ENCODE measurements at places on chromosomes 7 and 10.

GRCh38 chr7:116588225-116588624 lies 63.4 kb downstream of the CAV1 start:
- DNase-seq: no peak

- no peak for DNase-seq
Observed at GRCh38 chr10:73501651-73502050, 5.8 kb upstream of the PPP3CB start.

GRCh38 chr7:38398725-38399321 lies 125.4 kb upstream of the TARP start:
- no peak for DNase-seq

DNA sequence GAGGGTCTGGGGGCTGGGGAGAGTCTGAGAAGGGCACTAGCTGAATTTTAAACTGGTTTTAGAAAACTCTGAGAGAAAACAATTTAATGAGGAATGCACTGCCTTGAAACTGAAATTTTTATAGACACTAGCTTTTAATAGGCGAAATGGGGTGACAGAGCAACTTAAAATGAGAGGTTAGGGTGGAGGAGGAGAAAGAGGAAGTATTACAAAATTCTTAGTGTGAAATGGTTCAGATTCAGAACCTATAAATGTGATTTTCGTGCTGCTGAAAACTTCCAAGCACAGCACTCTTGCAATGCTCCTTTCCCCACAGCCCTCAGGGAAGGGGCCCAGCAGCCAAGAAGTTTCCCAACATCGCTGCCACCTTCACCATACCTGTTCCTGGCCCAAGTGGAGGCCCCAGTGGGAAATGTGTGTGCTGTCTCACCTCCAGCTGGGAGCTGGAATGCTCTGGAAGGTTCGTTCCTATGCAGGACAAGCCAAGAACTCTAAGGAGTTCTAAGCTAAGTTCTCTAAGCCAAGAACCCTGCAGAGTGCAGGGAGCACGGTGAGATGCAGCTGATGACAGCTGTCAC lies 60.0 kb downstream of the ATXN7L1 start:
- no peak for DNase-seq

DNA sequence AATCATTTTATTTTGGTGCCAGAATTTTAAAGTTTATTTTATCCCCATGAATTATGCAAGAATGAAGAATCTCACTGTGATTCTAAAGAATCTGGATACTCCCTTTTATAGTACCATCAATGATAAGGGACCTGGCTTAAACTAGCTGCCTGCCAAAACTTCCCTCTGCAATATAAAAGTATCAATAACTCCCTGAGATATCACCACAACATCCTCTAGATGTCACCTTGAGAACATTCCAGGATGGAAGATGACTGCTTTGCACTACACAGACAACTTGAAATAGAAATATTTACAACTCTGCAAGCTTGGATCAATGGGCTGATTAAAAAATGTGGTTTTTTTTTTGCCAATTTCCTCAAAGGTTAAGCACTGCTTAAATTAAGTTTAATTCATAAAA lies 142.1 kb downstream of the SLC25A13 start:
- DNase-seq: no peak

DNA sequence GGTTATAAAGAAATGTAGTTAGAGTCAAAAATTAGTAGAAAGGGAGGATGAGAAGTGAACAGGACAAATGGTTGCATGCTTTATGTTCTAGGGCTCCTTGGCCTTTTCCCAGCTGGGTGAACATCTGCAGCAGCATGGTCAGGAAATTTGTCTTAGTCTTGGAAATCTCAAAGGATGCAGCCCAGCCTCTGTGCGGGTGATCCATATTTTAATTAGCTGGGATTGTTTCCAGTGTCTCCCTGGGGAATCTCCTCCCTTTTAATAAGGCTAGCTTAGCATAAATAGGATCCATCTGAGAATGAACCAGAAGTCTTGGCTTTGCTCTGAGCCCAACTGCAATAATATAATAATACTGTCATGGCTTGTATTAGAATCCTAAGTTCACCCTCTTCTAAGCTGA lies 198.3 kb downstream of the PRKG1 start:
- DNase-seq: no peak

DNA sequence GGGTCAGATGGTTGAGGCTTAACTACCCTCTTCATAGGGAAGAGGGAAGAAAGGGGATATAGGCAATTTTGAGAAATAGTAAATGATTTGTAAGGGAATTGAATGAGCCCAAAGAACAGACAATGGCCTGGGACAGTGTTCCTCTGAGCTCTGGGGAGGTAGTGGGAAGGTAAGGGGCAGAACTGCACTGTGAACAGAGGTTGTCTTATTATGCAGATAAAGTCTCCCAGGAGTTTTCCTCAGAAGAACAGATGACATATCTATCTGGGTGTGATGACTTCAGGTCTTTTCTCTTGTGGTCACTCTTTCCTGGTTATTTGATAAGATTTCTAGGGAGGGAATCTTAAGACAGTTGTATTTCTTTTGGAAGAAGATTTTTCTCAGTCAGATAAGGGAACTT lies 296.1 kb downstream of the ZEB1 start:
- DNase-seq: no peak

DNA sequence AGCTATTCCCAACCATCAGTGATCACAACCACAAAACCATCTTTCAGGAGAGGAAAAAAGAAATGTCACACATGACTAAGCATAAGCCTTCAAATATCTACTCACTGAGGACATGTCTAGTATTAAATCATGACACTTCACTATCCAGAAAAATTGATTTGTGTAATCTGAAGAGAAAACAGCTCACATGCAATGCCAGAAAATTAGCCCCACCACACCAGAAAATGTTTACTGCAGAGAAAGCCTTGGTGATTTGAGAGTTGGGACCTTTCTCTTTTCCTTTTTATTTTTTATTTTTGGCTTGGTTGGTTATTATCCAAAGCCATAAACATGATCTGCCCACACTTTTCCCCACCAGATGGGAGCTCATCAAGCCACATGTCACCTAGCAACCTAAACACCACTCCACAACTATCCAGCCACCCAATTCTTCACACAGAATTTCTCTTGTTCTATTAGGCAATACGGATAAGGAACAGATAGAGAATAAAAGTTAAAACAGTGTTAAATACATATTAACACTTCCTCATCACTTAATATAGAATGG lies 3.1 kb downstream of the PARD3 start:
- no peak for DNase-seq

DNA sequence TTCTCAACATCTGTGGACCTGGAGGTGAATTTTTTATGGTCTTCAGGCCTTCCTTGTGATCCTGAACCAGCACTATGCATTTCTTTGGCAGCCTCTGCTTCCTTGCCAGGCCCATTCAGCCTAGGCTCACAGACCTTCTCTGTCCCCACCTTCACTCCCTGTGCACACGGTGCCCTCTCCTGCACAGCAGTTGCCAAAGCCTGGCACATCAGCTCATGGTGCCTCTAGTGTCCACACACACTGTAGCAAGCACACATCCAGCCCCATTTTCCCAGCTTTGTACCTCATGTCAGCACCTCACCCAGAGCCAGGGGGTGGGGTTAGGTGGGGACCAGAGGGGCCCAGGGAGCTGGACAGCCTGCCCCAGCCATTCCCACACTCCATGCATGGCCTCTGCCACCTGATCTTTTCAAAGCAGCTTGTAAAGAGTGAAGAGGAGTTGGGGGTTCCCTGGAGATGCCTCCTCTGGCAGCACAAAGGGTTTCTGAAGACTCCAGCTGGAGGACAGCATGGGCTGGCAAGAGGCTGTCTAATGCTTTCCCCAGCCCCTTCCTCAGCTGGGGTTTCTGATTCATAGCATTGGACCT lies 57.9 kb upstream of the TMEM72 start:
- DNase-seq: no peak

DNA sequence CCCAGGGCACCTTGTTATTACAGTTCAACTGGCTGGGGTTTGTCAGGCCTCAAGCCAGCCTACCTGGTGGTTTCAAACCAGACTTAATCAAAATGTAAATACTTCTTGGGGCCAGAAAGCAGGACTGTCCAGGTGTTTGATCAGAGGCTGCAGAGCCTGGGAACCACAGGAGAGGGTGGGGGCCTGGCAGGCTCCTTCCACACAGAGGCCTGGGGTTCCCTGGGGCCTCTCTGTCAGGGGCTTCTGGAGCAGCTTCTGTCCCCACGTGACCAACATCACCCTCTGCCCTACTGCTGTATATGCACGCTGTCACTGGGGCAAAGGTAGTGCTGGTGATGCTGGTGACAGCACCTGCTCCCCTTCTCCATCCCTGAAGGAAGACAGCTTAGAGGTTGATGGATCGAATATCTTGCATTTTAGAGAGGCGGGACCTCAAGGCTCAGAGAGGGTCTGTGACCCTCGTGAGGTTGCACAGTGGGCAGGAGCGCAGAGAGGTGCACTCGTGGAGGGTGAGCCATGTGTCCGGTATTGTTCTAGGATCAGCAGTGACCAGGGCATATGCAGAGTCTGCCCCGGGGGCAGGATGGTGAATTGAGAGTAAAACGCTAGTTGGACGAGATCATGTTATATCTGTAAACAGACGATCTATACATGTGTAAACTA lies 95.4 kb downstream of the GRK5 start:
- no peak for DNase-seq

DNA sequence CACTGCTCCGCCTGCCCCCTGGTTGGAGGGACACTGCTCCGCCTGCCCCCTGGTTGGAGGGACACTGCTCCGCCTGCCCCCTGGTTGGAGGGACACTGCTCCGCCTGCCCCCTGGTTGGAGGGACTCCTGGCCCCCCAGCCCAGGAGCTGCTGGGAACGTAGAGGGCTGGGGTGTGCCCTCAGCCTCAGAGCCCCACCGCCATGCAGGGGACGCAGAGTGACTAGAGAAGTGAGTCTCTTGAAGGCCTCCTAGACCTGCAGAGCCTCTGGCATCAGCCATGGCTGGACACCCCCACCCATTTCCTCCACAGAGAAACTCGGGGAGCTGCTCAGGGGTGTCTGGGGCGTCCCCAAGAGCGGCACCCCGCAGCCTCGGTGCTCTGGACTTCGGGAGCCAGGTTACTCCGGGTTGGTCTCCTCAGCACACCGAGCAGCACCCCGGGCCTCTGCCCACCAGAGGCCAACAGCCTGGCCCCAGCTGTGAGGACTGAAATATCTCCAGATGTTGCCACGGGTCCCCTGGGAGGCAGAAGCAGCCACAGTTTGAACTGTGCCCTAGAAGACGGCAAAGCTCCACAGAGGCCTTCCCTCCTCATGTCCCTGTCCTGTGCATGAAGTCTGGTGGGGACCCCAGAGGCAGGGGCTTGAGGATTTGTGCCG lies 191.9 kb downstream of the ELFN1 start:
- no peak for DNase-seq

DNA sequence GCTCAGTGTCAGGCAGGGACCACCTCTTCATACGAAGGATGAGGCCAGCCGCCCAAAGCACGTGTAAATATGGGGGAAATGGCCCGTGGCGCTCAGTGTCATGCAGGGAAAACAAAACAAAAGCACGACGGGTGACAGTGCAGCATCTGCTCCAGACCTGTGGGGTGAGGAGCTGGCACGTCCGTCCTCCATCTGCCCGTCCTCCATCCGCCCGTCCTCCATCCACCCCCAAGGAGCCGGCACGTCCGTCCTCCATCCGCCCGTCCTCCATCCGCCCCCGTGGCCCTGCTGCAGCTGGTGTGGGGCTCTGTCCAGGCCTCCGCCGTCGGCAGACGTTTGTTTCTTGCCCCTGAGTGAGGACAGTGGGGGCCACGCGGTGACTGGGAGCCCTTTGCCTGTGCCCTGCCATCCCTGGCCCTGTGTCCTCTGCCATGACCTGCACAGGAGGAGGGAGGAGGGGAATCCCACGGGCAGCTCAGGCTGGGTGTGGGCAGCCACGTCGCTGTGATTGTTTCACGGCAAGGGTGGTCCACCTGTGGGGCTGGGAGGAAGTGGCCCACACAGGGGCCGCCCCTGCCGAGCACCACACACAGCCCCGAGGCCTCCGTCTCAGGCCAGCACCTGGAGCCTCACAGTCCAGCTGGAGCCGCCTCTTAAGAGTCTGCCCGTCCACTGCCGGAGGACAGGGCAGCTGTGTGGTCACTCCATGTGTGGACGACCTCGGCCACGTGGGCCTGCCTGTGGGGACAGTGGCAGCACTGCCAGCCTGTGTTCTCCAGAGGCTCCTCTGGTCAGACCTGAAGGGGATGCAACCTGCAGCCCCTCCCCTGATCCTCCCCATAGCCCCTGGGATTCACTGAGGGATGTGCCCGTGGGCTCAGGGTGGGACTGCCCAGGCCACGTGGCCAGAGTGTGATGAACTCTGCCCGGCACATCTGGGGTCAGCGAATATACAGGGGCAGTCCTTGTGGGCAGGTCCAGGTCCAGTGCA lies 38.2 kb upstream of the DPYSL4 start:
- no peak for DNase-seq

GRCh38 chr10:87546210-87546609 lies 41.5 kb downstream of the MINPP1 start:
- no peak for DNase-seq

- DNase-seq: no peak
Observed at GRCh38 chr7:30391806-30392205, 86.8 kb downstream of the NOD1 start.

- no peak for DNase-seq
Observed at GRCh38 chr7:47466832-47467231, 115.1 kb downstream of the TNS3 start.

DNA sequence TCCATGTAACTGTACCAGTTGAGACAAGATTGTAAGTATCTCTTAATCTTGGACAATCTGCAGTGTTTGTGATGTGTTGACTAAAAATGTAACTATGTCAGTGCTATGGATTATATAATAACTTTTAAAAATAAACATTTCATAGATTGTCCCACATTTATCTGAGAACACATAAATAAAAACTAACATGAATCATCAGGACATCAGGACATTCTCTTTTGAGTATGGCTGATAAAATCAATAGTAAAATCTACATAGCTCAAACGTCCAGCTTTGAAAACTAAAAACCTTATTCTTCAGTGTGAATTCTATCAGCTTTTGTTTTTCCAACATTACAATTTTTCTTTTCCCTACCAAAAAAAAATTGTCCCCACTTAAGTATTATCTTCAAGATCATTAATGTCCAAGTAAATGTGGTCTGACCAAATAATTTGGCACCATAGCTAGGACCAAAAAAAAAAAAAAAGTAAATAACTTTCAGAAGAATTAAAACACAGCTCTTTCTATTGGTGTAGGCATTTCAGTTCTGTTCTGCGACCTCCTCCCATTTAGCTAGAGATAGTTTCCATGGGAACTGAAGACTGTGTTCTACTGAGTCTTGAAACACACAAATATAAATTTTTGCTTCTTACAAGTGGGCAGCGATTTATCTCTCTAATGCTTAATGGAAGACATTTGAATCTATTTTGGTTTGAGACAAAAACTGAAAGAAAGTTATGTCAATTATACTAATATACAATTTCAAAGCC lies 123.0 kb upstream of the SGCE start:
- DNase-seq: no peak

GRCh38 chr10:60453036-60453435 lies 63.4 kb upstream of the ANK3 start:
- DNase-seq: no peak

DNA sequence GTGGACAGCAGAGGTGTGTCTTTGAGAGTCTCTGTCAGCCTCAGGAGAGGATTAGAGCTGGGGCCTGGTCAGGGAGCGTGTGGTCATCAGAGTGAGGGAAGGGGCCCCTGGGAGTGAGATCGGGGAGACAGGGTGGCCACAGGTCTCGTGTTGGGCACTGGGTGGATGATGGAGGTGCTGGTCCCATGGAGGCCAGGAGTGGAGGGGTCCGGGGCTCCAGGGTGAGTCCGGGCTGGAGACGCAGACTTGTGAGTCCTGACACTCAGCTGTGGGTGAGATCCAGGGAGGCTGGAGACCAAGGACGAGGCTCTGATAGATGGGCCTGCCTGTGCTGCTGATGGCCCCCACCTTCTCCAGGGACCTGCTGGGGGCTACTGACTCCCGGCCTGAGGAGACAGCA lies 88.6 kb downstream of the DYNC2I1 start:
- DNase-seq: no peak

GRCh38 chr10:129965959-129966358 lies 1.9 kb upstream of the EBF3 start:
- no peak for DNase-seq

Measured in cortex of kidney (tissue), 1 donor.